ENCODE measurements at places on chromosomes 13 and 19.

DNA sequence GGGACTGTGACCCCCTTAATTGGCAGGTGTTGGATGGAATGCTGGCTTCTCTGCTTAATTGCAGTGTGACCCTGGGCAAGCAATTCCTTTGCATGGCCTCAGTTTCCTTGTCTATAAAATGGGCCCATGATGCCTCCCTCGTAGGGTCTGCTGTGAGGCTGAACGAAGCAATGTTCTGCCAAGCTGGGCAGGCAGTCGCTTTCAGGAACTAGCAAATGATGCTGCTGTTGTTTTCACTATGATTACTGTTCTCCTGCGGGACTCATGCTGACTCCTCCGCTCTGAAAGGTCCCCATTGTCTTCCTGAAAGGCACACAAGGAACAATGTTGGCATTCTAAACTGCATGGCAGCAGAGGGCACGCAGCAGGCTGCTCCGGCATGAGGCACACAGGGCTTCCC lies 6.8 kb downstream of the BICRA start:
- no peak for DNase-seq

GRCh38 chr13:73300718-73301425 lies 242.1 kb downstream of the KLF5 start:
- no peak for DNase-seq

GRCh38 chr13:27789495-27790303 lies 2.6 kb upstream of the GSX1 start:
- no peak for DNase-seq

DNA sequence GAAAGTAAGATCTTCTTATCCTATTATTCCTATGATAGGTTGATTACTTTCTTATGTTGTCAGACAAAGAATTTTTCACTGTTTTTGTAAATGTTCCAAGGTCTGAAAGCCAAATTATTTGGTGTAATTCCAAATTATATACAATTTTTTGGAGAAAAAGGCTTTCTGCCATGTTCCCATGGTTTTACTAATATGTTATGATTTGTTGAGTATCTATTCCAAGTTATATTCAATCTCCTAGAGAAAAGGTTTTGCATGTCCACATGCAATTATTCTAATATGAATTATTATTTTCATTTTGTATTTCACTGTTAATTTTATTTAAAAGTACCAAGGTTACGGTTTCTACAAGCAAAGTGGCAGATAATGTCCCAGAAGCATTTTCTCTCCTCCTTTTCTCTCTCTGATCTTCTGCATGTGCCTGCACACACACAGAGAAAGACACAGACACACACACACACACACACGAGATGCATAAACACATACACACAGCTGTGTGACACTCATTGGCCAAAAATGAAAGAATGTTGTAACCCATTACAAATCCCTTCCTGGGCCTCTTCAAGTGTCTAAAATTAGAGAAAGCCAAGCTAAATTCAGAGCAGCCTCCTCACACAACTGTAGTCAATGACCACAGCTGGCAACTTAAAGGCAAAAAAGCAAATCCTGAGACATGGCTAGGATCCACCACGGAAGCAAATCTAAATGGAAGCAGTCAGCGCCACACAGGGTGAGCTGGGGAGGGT lies 621.0 kb downstream of the EFNB2 start:
- no peak for DNase-seq

- DNase-seq, result no peak
These were observed 984 bp downstream of the RPS11 start for GRCh38 chr19:49497047-49497788.

DNA sequence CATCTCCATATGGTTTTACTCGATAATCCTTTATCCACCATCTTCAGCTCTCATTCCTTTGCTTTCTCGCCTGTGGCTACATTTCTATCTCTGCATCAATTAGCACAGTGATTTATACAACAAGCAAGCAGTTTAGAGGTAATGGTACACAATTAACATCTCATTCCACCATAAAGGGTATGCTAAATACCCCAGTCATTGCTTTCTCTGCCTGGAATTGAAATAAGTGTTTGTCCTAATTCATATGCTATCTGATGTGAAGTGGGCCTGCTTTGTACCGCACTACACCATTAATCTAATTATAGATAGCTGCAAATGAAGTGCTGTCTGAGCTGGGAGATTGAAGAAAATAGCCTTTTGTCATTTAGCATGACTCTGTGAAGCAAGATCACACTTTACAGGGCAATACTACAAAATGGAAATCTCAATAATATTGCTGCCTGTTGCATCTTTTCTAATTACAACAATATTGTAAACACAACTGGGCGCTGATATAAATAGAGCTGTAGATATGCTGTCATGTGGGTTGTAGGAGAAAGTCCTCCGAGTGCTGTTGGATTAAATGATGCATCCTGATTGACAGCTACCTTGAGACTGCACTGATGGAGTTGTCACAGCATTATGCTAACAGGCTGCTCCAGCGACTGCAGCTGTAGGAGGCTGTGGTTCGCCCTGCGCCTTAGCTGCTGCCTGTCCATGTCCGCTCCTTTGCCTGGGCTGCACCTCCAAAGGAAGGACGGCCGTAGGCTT lies 78.2 kb downstream of the GGACT start:
- no peak for DNase-seq

DNA sequence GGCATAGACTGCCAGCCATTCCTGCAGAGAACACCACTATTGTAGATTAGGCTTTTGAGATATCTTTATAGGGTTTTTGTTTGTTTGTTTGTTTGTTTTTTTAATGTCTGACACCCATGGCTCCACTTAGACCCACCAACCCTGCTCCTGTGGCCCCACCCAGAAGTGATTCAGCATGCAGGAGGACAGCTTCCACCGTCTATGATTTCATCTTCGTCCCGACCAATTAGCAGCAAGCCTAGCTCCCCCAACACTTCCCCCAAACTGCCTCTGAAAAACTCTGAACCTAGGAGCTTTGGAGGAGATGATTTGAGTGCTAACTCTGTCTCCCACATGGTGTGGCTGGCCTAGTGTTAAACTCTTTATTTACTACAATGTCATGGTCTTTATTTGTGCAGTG lies 108.3 kb upstream of the RXFP2 start:
- DNase-seq, result no peak

GRCh38 chr13:100269837-100270236 lies 180.9 kb downstream of the PCCA start:
- DNase-seq, result no peak

DNA sequence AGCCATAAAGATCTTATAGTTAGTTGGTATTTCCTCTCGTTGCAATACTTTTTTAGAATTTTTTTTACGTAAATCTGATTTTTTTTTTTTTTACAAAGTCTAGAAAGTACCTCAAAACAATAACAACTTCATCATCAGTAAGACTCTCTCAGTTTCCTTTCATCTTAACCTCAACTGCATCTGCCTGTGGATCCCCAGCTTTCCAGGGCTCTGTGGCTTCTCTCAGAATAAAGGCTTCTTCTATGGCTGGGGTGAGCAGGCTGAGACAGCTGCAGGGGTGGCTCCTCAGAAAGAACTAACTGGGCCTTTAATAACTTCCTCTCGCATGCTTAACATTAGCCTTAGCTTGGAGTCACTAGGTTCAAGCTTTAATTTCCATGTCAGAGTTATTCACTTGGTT lies 4.2 kb downstream of the ZNF506 start:
- DNase-seq, result no peak

DNA sequence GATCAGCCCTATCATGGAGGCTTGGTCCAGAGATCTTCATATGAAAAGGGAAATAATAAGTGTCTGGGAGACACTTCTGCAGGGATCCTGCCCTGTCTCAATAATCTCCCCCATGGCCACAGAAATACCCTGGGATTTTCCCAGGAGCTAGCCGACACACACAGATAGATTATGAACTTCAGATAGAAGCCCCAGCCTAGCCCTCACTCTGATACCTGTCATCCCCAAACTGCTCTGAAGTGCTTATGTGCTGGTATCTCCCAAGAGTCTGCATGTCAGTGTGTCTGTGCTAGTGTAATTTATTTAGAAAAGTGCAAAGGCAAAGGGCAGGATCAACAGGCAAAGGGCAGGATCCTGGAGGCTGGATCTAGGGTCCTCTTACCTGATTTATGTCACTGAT lies 38.7 kb upstream of the ZNF766 start:
- DNase-seq, result no peak

DNA sequence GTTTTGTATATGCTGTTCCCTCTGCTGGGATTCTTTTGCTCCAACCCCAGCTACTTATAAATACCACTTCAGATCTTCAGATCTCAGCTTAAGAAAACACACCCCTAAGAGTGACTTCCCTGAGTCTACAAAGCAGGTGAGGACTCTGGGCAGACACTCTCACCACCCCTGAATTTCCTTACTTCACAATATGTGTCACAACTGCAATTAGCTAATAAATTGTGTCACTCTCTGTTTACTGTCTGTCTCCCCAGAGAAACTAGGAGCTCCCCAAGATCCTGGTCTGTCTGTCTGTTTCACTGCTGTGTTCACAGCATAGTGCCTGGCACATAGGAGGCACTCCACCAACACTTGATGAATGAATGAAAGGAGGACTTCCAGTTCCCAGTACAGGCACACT lies 14.4 kb downstream of the CEBPA start:
- no peak for DNase-seq

DNA sequence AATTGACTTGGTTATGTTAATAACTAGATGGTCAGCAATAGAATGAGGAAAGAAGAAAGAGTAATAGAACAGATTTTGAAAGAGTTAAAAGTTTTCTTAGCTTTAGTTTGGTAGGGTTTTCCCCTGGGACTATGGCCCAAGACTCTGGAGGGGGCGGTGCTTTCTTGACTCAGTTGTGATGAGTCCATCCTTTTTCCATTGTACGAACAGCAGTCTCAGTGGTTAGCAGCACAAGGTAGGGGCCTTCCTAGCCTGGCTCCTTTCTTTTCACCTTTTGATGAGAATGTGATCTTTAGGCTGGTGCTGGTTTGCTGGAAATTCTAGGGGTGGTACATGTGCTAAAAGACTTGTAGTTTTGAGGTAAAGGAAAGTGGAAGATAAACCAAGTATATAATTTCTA lies 38.8 kb downstream of the ZNF506 start:
- no peak for DNase-seq

GRCh38 chr13:55583953-55584593 lies 1556.6 kb upstream of the PRR20A start:
- DNase-seq, result no peak

- peak; percentile 30 for DNase-seq
These were observed 8.3 kb upstream of the TLE6 start for GRCh38 chr19:2969104-2969504.

DNA sequence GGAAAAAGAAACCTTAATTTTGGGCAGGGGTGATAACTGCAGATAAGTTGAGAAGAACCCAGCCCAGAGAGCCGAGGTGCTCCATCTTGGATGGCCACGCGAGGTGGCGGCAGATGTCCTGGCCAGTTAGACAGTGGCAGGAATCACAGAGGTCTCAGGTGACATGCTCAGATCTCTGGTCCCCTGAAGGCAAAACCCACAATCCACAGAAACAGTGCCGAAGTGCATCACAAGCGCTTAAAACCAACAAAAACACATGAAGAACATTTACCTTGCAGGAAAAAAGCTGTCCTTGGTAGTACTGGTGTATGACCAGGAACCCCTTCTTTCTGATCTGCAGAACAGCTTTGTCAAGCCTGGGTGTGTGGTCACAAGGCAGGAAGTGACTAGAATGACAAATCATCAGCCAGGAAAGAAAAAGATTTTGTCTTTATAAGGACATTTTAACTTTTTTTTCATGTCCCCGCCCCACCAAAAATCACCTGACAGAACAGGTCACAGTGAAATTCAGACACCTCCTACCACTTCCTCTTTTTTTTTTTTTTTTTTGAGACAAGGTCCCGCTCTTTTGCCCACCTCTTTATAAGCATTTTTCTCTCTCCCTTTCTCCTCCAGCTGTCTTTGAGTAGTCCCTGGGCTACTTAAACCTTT lies at the start of gene LCP1:
Gene LCP1 (minus strand): TSS at position 338 of the 651 bp plus-strand sequence. CDS start 22,515 bp downstream, outside the sequence.
- DNase-seq, result no peak

DNA sequence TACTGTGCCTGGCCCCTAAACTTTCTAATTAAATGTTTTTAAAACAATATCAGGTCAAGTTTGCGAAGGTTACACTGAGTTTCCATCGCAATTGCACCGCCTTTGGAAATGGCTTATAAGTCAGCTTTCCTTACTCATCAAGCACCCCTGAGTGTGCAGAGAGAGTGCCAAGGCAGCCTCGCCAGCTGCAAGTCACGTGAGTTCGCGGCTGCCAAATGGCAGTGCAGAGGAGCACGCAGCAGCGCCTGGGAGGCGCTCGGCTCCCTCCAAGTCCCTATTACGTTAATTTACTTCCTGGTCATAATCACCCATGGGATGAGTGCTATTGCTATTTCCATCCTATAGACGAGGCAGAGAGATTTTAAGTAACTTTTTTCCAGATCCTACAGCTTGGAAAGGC lies 319.6 kb downstream of the TEX29 start:
- DNase-seq, result no peak

DNA sequence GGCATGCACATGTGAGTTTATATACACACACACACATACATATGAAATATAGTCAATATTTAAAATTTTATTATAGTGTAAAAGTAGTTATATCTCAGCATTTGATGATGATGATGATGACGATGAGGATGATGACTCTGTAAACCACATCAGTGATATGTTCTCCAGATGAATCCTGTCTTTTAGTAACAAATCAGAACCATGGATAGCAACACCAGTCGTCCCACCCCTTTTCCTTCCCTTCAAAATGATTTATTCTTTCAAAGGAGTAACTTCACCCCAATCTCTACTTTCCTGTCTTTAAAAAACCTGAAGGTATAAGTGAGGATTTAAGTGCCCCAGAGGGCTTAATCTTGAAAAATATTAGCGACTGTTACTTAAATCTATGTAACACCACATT lies 74.1 kb downstream of the DCLK1 start:
- no peak for DNase-seq

DNA sequence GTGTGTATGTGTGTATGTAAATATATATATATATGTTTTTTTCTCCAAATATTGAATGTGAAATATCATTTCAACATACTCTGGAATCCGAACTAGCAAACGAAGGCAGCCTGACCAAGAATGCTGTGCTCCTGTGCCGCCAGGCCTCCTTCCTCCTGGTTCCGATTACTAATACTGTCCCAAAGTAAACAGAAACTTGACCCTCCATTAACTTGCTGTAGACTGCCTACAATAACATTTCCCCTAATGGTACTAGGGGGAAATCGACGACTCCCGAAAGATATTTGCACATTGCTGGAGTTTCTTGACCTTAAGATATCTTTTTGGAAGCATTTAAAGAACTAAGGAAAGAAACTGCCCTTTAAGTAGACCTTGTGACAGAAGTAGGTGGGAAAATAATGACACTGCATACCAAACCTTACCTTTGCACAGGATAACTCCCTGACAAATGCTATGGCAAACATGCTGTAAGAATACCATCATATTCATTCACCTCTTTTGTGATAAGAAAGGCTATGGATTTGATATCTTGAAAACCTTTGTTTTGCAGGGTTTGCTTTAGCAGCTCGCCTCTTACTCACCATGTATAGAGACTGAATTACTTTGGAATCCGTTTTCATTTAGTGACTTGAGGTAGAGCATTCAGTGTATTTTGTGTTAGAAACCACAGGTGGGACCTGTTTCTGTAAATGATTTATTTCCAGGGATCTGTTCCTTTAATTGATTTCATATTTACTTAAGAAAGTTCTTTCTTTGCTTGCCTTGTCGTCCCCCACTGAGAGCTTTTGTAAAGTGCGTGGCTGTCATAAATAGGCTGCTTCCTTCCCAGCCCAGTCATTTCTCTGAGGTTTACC lies 80.1 kb downstream of the KLF5 start:
- DNase-seq, result no peak

Measured in progenitor cell of endocrine pancreas (in vitro differentiated cells).